ENCODE measurements at places on chromosomes 11 and 22.

- no peak for DNase-seq
These were observed 74.2 kb upstream of the MS4A8 start for GRCh38 chr11:60625262-60625661.

- no peak for DNase-seq
These were observed 12.6 kb downstream of the PRAME start for GRCh38 chr22:22546490-22546889.

DNA sequence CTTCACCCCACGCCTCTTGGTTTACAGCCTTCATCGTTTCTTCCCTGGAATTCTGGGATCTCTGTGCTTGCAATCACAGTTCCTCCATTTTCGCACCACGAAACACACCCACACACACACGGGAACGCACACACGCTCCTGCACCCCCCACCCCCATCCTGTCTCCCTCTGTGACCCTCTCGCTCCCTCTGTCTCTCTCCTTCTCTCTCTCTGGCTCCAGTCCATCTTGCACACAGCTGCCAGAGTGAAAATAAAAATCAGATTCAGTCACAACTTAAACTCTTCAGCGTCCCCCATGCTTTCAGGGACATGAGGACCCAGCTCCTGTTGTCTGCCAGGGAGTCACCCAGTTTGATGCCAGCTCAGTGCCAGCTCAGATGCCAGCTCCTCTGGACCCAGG, 3.0 kb downstream of the GAL start:
- DNase-seq, result no peak

- DNase-seq, result no peak
These were observed 23.7 kb downstream of the SCN4B start for GRCh38 chr11:118128721-118129470.

GRCh38 chr11:94675813-94676212, 92.3 kb upstream of the AMOTL1 start:
- DNase-seq, result no peak

GRCh38 chr11:30422447-30423278, 99.8 kb downstream of the ARL14EP start:
- DNase-seq, result no peak

GRCh38 chr11:15565880-15566279, 451.2 kb downstream of the INSC start:
- no peak for DNase-seq

GRCh38 chr11:12408156-12408770, 30.9 kb downstream of the PARVA start:
- DNase-seq, result no peak

Measured in stimulated activated CD8-positive, alpha-beta memory T cell treated with anti-CD3 and anti-CD28 coated beads, Interleukin-4, amount 100 ng/mL, for 24 hours (primary cell).